ENCODE measurements at places on chromosomes 7 and 10.

GRCh38 chr10:29163746-29164145 is 125.1 kb upstream of the LYZL1 start:
- DNase-seq, result no peak

GRCh38 chr10:130470973-130471372 is 334.8 kb downstream of the GLRX3 start:
- no peak for DNase-seq

DNA sequence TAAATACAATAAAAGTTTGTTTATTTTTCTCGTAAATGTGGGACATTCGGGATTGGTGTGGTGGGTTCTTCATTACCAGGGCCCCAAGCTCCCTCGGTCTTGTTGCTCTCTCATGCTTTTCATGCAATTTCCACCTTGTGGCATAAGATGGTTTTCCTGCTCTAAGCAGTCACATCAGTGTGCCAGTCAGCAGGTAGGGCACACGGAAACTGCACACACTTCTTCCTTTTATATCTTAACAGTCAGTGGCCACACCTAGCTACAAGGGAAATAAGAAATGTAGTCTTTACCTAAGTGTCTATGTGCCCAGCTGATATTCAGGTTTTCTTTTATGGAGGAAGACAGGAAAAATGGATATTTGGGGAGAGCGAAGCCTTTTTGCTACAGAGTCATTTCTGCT is 6.5 kb downstream of the TAF5 start:
- no peak for DNase-seq

DNA sequence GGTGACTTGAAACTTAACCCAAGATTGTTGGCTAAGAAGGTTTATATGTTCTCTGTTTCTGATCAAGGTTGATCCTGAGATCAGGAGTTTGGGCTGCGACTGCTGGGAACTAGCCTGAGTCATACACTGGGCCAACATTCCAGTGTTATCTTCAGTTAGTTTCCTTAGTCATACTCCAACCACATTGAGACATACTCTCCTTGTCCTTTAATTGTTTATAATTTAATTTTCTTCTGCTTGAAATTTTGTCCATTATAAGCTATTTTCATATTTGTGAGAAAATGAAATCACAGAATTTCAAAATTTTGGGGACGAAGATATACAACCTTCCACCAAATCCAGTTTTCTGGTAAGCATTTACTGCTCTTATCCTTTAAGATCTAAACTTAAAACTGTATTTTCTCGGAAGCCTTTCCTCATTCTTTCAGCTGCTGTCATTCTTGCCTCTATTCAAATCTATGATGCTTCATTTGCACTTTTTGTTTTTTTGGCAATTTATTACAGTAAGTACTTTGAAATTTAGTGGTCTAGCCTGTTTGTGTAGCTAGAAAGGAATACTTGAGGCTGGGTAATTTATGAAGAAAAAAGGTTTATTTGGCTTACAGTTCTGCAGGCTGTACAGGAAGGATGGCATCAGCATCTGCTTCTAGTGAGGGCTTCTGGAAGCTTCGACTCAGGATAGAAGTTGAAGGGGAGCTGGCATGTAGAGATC is 63.4 kb upstream of the POT1 start:
- DNase-seq, result no peak

GRCh38 chr7:151146761-151147160 is 20.7 kb downstream of the GBX1 start:
- no peak for DNase-seq

DNA sequence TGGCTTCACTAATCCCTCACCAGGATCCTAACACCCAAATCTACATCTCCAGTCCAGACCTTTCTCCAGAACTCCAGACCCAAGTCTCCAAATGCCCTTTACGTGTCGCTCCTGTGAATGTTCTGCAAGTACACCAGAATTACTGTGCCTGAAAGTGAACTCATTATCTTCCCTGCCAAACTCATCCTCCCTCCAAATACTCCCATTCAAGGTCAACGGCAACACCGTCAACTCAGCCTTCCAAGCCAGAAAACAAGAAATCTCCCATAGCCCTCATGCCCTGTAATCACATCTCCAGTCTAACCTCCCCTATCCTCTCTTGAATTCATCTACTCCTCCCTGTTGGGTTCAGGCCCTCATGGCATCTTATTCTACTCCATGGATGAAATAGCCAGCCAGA is 12.3 kb downstream of the CREB3L2 start:
- no peak for DNase-seq

GRCh38 chr7:83970081-83970480 is 224.5 kb downstream of the SEMA3A start:
- no peak for DNase-seq

GRCh38 chr10:64041185-64041988 is 520.2 kb downstream of the REEP3 start:
- peak; percentile 75 for DNase-seq

DNA sequence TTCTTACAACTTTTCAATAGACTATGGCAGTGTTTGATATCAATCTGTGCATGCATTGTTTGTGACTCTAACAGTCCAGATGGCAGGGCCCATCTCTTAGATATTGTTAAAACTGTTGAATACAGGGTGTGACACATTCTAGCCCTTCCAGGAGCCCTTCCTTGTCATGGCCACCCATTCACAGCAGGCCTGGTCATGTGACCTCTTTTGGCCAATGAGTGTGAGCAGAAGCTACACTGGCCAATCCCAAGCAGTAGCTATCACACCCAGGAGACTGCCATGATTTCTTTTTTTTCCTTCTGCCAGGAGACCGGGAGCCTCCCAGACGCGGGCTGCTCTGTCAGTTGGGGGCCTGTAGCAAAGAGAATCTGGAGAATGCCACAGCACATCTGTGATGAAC is 655.4 kb upstream of the MKI67 start:
- DNase-seq, result no peak

- peak; percentile 11 for DNase-seq
Measured at GRCh38 chr7:15228831-15229230, 326.3 kb upstream of the DGKB start.

GRCh38 chr7:101947899-101948298 is 130.5 kb downstream of the CUX1 start:
- no peak for DNase-seq

DNA sequence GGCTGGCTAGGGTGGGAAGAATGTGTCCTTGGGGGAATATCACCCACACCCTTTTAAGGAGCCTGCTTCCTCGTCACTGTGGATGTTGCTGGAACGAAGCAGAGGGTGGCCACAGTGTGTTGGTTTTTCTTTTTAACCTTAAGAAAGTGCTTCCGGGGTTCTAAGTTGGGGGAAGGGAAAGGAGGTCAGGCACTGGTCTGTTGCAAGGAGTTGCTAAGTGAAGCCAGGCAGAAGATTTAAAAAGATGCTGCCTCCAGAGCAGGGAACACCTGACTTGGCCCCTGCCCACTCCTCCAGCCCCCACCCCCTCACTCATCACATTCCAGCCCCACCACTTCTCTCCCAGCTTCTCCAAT is 213.1 kb downstream of the EMX2 start:
- DNase-seq, result no peak

- no peak for DNase-seq
Measured at GRCh38 chr10:10854725-10855124, 162.9 kb upstream of the CELF2 start.

DNA sequence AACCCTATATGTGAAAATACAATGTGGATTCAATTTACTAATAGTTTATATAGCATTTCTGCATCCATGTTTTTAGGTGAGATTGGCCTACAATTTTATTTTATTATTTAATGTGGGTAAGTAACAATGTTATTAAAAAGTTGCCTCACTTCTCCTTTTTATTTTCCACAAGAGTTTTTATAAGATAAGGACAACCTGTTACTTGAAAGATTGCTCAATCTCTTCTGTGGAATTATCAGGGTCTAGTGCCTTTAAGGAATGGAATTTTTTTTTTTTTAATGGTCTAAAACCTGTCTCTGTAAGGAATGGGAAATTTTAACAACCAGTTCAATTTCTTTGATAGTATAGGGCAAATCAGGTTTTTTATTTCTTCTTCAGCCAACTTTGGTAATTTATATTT is 53.9 kb upstream of the RAB18 start:
- no peak for DNase-seq

GRCh38 chr10:11553773-11554381 is 57.6 kb downstream of the USP6NL start:
- DNase-seq, result no peak

- DNase-seq, result no peak
Measured at GRCh38 chr10:32341596-32341995, 5.4 kb downstream of the EPC1 start.

DNA sequence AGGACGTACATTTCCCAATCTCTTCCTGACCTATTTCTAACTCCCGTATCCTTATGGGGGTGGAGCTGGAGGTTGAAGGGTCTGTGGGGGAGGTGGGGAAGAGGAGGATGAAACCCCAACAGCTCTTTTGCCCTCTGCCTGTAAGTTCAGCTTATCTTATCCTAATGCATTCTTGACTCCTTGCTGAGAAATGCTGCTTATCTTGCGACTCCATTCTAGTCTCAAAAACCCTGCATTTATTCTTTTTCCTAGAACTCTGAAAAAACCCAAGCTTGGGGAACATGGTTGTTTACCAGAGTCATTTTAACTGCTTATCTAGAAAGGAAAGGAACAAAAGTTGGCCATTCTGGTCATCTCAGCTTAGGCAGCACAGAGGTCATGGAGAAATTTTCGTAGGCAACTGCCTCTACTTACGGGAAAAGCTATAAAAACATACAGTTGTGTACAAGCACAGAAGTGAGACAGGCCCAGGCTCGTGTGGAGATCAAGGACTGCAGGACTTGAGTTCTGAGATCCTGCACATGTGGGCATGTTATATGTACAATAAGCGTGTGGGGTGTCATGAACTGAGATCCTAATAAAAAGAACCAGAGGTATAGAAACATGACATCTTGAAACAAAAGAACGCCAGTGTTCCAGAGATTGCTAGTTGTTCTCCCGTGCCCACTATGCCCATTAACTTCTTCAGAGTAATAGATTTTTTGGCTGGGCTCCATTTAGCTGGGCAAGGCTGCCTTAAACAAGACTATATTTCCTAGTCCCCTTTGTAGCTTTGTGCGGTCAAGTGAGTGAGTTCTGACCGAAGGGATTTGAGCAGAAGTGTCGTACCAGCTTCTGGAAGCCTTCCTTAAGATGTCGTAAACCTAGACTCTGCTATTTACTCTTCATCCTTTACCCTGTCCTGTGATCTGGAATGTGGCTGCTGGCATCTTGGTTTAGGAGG is 9.6 kb downstream of the INMT start:
- no peak for DNase-seq

DNA sequence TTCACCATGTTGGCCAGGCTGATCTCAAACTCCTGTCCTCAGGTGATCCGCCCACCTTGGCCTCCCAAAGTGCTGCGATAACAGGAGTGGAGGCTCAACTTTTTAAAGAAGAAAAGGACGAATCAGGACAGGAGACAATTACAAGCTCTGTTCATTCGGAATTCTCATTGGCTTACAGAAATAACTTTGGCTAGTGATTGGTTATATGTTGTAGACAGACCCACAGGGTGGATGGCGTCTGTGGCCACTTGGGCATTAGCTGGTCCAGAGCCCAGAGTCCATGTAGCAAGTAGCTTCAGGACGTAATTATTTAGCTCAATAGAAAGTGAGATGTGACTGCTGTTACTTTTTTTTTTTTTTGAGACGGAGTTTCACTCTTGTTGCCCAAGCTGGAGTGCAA is 160.5 kb upstream of the TNRC18 start:
- no peak for DNase-seq

DNA sequence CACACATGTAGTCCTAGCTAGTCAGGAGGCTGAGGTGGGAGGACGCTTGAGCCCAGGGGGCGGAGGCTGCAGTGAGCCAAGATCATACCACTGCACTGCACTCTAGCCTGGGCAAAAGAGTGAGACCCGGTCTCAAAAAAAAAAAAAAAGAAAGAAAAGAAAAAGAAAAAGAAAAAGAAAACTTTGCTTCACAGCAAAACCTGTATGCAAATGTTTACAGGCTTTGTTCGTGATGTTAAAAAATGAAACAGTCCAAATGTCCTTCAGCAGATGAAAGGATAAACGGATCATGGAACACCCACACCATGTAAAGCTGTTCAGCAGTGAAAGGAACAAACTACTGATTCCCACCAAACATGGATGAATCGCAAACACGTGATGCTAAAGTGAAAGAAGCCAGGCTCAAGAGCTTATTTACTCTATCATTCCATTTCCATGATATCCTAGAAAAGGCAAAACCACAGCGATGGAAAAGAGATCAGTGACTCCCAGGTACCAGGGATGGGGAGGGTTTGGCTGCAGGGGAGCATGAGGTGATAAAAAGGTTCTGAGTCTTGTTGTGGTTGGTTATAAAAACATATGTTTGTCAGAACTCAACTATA is 15.1 kb downstream of the LRRC20 start:
- no peak for DNase-seq

GRCh38 chr10:86291616-86292340 is 74.8 kb downstream of the GRID1 start:
- no peak for DNase-seq

DNA sequence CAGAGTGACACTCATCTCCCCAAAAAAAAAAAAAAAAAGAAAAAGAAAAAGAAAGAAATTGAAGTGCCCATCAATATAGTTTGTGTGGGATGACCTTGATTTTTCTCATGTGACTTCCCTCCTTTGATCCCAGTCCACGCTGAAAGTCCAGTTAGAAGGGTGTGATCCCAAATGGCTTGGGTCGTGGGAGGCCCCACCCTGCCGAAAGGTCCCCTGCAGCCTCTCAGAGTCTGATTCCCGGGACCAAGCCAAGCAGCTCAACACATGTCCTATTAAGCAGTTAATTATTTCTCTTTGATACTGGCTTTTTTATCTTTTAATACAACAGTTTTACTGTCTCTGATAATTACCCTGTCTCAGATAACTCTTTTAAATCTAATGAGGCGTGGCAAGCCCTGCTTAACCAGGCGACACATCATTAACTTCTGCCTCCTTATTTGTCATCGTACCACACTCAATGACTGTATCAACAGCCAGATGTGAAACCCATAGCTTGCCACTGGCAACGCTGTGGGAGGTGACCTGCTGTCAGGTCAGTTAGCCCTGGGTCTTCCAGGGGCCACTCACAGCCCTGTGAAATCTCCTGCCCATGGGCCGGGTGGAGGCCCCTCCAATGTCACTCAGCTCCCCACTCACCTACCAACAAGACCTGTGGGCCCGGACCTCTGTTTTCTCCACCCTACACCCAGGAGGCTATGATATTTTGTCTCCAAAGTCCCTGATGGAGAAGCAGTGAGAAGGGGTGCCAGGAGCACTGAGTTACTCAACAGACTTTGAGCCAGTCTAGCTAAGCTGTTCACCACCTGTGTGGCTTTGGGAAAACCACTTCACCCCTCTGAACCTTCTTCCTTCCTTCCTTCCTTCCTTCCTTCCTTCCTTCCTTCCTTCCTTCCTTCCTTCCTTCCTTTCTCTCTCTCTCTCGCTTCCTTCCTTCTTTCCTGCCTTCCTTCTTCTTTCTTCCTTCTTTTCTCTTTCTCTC is 110.0 kb upstream of the SFMBT2 start:
- DNase-seq, result peak; percentile 70

GRCh38 chr7:100378114-100378755 is 4.9 kb downstream of the PILRA start:
- no peak for DNase-seq

- DNase-seq, result no peak
Measured at GRCh38 chr7:99910976-99911375, 8.4 kb downstream of the TRIM4 start.

- no peak for DNase-seq
Measured at GRCh38 chr7:117308891-117309290, 14.0 kb downstream of the WNT2 start.

All from left kidney (tissue), 8 donors.